ENCODE measurements at places on chromosomes 7 and 10.

GRCh38 chr7:2567679-2568278 lies 9.0 kb downstream of the IQCE start:
- DNase-seq: no peak

- DNase-seq: no peak
Observed at GRCh38 chr10:124129471-124129870, 36.1 kb upstream of the CHST15 start.

DNA sequence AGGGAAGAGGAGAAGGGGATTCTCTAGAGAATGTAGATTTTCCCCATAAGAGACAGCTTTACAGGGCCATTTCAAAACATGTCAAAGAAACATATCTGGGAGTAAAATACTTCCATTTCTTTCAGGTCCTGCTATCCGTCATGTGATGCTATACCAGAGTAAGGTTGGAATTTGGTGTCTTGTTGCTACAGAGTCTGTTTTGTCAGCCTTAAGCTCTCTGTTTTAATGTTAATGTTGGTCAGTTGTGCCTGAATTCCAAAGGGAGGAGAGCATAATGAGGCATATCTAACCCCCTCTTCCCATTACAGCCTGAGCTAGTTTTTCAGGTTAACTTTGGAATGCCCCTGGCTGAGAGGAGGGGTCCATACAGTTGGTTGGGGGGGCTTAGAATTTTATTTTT lies 94.7 kb upstream of the CCDC71L start:
- no peak for DNase-seq

- DNase-seq: no peak
Observed at GRCh38 chr10:103829838-103830465, 25.4 kb downstream of the SH3PXD2A start.

- DNase-seq: no peak
Observed at GRCh38 chr7:95028683-95029082, 121.3 kb downstream of the PPP1R9A start.

- DNase-seq: no peak
Observed at GRCh38 chr7:39360038-39360437, 206.2 kb upstream of the YAE1 start.

GRCh38 chr7:926061-927030 lies 28.1 kb downstream of the ADAP1 start:
- DNase-seq: no peak

- no peak for DNase-seq
Observed at GRCh38 chr7:82617156-82617555, 173.6 kb upstream of the CACNA2D1 start.

DNA sequence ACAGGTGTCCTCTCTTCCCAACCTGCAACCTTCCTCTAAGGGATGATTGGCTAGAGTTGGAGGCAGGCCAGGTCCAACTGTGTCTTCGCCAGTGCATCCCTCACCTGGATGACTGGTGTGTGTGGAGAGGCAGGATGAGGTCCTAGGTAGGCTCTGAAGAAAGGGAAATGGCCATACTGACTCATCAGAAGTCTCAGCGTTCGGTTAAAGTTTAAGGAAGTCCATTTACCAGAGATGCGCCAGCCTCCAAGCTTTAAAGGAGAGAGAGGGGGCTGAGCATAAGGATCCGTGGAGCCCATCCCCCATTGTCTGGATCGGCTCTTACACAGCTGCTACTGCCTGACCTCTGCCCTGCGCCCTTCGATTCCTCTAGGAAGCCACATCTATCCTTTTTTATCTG lies 4.4 kb downstream of the KEL start:
- no peak for DNase-seq

DNA sequence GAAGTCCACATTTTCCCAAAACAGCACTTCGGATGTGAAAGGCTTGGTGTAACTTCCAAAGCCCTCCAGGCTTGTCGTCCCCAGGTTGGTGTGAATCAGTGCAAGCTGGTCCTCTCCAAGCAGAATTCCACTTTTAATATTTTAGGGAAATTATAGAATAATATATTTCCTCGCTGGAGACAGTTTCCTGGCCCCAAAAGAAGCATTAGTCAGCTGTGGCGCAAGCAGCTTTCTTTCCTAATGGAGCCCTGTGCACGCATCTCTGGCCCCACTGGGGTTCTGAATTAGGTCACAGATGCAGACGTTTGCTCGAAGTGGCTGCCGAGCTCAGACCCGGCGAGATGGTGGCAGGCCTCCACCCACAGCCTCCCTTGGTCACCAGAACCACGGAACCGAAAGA lies 33.3 kb upstream of the MNX1 start:
- no peak for DNase-seq

GRCh38 chr7:139981511-139981895 lies 81.2 kb downstream of the PARP12 start:
- DNase-seq: no peak

DNA sequence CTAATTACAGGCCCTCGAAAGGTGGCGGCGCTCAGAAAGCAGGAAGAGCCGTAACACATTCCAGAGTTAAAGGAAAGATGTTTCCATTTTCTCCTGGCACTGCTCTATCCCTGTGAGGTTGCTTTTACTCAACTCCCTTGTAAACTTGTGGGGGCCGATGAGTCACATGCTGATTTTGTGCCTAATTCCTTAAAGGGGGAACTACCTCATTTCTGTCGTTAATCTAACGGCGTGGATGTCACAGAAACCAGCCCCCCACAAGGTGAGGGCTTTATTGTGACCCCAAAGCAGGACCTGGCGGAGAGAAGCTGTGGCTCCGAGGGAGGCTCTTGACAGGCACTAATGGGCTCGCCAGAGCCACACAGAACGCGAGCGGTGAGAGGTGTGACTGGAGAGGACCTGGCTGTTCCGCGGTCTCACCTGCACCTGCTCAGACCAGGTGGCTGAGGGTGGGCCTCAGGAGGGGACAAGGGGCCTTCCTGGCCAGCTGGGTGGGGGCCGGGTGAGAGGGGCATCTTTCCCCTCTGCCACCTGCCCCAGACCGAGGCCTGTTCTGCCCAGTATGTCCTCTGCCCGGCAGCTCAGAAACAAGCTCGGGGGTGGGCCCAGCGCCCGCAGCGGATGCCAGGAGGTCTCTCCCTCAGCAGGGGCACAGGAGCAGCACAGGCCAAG lies 50.9 kb downstream of the CALML3 start:
- no peak for DNase-seq
